ENCODE measurements at places on chromosomes 3 and 15. TPM values are rescaled to one million over a fixed set of nuclear protein-coding genes. Genes with fewer than 3 reads are reported as not detected.

THRB gene
- 1.2 TPM for polyA plus RNA-seq

TWF2 gene
- polyA plus RNA-seq = 88.2 TPM

AADACL2 gene
- polyA plus RNA-seq = not detected

SOX14 gene
- not detected for polyA plus RNA-seq

SAMMSON gene
- not detected for polyA plus RNA-seq

GOLGA8T gene
- not detected for polyA plus RNA-seq

GRK7 gene
- polyA plus RNA-seq = 0.07 TPM

BBX gene
- polyA plus RNA-seq = 44.4 TPM

CD200 gene
- 53.6 TPM for polyA plus RNA-seq

MAP1A gene
- 0.03 TPM for polyA plus RNA-seq

SECISBP2L gene
- 13.0 TPM for polyA plus RNA-seq

PPP1R14D gene
- 0.19 TPM for polyA plus RNA-seq

RASL12 gene
- polyA plus RNA-seq = not detected

DNA sequence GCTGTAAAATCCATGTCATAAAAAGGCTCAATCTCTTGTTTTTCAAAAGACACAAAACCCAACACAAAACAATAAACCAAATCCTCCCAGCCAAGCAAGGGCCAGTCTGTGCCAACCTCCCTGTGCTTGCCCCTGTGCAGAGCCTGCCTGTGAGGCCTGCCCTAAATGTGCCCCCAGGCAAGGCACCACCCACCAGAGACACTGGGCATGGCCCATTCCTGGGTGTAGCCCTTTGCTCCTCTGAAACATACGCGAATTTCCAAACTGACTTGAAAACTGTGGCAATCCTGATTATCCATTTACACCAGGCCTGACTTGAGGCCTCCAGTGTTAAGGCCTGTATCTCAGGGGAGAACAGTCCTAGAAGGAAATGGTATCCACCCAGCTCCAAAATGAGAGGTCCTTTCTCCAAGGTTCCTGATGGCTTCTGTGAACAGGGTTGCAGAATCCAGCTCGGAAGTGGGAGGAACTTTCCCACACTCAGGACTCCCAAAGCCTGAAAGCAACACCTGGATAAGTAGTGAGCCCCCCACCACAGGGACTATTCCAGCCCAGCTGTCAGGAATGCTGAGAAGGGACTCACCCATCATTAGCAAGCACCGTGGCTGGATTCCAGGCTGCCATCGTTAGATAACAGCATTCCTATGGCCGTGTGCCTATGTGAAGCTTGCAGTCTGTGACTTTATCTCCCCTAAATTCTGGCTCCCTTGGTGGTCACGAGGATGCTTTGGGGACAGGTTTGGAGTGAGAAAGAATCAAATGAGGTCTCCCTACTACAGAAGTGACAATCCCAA lies 61.8 kb downstream of the CACNA2D2 start:
- no peak for DNase-seq

GRCh38 chr3:13497386-13497785 lies 17.3 kb downstream of the HDAC11 start:
- DNase-seq = no peak

- no peak for DNase-seq
Observed at GRCh38 chr3:127820221-127820825, 2.0 kb downstream of the MGLL start.

- DNase-seq = no peak
Observed at GRCh38 chr15:95698951-95699350, 631.5 kb upstream of the NR2F2 start.

DNA sequence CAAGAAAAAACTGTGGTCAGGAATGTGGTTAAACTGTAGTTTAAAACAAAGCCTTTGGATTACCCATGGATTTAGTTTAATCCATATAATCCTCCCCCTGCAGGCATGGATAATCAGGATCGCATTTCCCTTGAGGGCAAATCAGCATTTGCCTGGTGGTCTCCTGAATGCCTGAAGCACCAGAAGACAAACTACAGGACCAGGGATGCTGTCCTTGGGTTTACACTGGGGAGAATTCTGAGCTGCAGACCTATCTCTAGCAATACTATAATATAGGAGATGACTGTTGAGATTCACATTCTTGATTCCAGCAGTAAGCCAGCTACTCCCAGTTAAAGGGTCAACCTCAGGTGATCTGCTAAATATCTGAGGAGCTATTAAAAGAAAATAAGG lies 10.6 kb downstream of the PIK3CB start:
- DNase-seq = no peak

DNA sequence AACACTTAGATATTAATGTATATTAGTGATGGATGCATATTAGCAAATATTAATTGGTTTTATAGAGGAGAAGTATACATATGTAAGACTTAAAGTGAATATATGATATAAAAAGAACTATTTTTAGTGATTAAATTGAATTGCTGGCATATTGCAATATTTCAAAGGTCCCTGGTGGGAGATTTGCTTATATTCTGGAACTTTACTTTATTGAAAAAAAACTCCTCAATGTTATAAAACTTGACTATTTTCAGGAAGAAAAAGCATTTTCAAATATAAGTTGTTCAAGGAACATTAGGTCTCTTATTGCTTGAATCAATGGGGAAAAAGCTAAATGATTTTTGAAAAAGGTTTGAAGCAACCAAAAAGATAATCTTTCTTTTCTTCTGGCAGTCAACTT lies 21.4 kb upstream of the OTOL1 start:
- no peak for DNase-seq

DNA sequence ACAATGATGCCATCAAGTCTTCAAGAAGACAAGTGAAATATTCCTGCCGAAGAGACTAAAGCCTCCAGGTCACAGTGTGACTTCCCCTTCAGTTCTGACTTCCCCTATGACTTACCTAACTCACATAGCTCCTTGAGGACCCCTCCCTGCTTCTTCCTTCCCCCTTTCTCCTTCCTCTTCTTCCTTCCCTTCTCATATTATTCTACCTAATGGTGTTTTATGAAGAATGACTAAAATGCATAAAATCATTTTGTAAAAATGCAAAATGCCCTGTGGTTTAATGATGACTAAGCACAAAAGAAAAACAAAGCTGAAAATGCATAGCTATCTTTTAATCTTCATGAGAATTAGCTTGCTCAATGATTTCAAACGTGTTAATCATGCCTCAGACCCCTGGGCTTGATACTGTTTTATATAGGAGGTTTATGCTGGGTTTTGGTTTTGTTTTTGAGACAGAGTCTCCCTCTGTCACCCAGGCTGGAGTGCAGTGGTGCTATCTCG lies 26.1 kb upstream of the TM4SF4 start:
- no peak for DNase-seq

DNA sequence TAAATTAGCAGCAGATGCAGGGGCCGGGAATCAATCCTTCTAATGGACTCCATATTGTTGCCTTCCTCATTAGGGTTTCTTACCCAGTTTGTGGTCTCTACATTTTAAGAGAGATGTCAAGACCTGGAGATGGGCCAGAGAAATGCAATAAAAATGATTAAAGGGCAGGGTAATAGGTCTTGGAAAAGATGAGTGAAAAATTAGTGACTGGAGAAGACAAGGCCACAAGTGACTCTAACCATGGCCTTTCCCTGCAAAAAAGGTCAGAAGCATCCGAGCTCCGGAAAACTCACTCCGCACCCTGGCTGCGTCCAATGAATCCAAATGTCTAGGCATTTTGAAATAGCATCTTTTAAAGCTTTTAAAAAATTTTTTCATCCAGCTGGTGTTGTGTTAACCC lies 152.8 kb downstream of the ARRDC4 start:
- DNase-seq = no peak

DNA sequence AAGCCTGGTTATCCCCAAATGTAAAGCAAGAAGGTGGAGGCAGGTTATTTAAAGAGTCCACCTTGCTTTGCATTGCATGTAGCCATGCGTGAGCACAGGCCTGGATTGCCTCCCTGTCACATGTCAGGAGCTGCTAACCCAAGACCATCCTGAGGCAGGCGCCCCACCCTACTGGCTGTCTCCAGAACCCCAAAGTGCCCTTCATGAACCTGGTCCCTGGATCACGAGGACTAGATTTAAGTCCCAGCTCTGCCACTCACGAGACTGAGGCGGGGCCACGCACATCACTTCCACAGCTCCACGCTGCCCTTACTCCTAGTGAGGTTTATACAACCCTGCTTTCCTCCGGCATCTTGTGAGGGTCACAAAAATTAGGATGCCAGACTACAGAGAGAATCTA lies 17.6 kb downstream of the MRPL46 start:
- DNase-seq = no peak

GRCh38 chr3:4440951-4441350 lies 26.1 kb downstream of the SUMF1 start:
- DNase-seq = no peak

GRCh38 chr3:67819447-67819846 lies 165.0 kb upstream of the SUCLG2 start:
- no peak for DNase-seq

- DNase-seq = no peak
Observed at GRCh38 chr15:69753867-69754266, 301.2 kb downstream of the RPLP1 start.

GRCh38 chr3:144923046-144923775 lies 951.6 kb downstream of the DIPK2A start:
- no peak for DNase-seq

DNA sequence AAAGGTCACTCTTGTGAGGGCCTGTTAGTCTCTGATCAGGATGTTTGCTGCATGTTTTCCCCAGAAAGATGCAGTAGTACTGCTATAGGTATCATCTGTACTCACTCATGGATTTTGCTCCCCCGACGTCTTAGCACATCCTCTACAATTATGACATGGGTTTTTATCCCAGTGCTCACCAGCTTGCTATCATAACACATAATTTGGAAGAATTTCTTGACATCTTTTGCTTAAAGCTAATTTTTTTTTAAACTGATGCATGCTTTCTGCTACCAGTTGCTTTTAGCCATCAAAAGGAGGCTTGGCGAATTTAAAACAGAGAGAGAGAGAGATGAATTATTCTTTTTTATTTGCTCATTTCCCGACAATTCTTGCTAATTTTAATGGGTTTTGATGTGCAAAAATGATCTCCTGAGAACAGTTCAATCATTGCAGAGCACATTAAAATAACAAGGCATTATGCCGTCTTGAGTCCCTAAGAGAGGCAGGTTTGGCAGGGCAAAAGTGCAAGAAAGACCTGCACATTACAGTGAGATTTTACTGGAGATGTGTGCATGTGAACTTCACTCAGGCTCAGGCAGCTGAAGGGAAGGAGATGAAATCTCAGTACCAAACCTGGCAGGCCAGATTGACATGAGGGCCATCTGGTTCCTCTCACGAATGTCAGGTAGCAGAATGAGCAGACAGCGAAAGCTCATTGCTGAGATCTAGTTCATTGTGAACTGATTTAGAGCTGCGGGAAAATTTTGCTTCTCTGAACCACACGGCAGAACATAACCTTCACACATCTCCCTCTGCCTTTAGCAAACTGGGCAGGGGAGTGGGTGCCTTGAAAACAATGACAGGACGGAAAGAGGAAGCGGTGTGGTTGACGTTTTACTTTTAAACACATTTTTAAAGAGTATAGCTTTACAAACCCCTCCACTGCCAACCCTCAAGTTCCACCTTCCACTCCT lies 25.9 kb upstream of the GOLGA8B start:
- peak; percentile 5 for DNase-seq

DNA sequence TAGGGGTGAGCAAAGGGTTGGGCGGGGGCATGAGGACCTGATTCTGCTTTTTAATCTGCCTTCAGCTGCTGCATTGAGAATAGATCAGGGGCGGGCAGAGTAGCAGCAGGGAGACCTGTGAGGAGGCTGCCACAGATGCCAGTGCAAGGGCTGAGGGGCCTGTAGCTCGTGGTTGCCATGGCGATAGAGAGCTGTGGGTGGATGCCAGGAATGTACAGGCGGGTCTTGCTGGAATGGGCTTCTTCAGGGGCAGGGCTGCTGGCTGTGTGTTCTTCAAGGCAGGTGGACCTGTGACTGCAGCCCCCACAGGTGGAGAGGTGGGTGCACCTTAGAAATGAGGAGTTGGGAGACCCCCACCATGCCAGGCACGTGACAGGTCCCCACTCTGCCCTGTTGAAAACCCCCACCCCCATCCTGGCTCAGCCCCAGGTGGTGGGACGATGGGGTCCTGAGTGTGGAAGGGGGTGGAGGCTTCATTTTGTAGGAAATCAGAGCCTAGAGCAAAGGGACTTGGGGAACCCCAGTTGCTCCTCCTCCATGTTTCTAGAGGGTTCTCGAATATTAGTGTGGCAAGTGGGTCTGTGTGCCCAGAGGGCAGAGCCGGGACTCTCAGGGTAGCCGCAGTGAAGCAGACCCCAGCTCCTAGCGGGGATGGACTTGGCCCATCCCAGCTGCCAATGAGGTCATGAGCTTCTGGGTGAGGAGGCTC lies 38.3 kb downstream of the SLC6A6 start:
- no peak for DNase-seq

GRCh38 chr3:3551981-3552380 lies 247.2 kb upstream of the LRRN1 start:
- no peak for DNase-seq

DNA sequence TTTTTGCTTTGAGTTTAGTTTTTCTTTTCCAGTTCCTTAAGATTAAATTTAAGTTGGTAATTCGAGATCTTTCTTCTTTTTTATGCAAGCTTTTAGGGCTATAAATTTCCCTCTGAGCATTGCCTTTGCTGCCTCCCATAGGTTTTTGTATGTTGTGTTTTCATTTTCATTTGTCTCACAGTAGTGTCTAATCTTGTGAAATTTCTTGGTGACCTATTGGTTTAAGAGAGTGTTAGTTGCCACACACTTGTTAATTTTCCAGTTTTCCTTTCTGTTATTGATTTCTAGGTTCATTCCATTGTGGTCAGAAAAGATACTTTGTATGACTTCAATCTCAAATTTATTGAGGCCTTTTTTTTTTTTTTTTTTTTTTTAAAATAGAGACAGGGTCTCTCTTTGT lies 18.3 kb upstream of the IL20RB start:
- no peak for DNase-seq
